ENCODE measurements at places on chromosomes 12 and 14. TPM values are rescaled to one million over a fixed set of nuclear protein-coding genes. Genes with fewer than 3 reads are reported as not detected.

RNASE1 gene
- 0.96 TPM for total RNA-seq

A2M gene
- 11.8 TPM for total RNA-seq

LYZ gene
- under 0.01 TPM for total RNA-seq

IL23A gene
- total RNA-seq, result 0.28 TPM

NPFF gene
- total RNA-seq, result not detected

Data from regular cardiac myocyte (primary cell).